CD8-positive, alpha-beta memory T cell (primary cell): ENCODE measurements at places on chromosomes 5 and 9. TPM values are rescaled to one million over a fixed set of nuclear protein-coding genes. Genes with fewer than 3 reads are reported as not detected.
A peak's percentile ranks its signal among the peaks of the same experiment; 100 is the strongest.

GRCh38 chr5:67299231-67299735, 102.7 kb upstream of the CD180 start:
- no peak for DNase-seq

- DNase-seq, result no peak
Measured at GRCh38 chr5:115456056-115456455, 88.5 kb downstream of the FEM1C start.

- no peak for DNase-seq
Measured at GRCh38 chr5:21121213-21121612, 1133.2 kb upstream of the CDH18 start.

- no peak for DNase-seq
Measured at GRCh38 chr9:127493592-127494303, 42.4 kb downstream of the LRSAM1 start.

DNA sequence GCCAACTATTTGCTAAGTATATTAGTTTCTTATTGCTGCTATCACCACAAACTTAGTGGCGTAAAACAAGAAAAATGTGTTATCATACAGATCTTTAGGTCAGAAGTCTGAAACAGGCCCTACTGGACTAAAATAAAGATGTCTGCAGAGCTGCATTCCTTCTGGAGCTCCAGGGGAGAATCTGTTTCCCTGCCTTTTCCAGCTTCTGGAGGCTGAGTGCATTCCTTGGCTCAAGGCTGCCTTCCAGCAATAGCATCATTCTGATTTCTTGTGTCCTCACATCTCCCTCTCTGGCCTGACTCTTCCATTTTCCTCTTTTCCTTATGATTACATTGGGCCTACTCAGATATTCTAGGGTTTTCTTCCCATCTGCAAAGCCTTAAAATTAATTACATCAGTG, 15.9 kb downstream of the MAN2A1 start:
- no peak for DNase-seq

- no peak for DNase-seq
Measured at GRCh38 chr9:20496328-20496727, 126.0 kb downstream of the MLLT3 start.

DNA sequence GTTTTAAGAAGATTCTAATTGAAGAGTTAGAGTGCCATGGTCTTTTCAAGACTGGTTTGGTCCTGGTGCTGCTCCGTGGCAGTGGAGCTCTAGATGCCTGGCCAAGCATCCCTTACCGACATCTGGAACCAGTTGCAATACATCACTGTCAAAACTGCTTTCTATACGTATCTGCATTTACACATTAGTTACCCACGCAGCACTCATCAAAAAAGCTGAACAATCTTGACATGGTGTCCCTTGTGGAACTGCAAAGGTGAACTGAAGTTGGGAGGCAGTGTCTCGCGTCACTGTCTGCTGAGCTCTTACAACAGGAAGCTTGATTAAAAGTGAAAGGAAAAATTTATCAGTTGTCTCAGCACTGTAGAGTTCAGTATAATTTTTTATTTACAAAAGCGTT, 82.6 kb downstream of the PBX3 start:
- DNase-seq, result peak; percentile 76

DNA sequence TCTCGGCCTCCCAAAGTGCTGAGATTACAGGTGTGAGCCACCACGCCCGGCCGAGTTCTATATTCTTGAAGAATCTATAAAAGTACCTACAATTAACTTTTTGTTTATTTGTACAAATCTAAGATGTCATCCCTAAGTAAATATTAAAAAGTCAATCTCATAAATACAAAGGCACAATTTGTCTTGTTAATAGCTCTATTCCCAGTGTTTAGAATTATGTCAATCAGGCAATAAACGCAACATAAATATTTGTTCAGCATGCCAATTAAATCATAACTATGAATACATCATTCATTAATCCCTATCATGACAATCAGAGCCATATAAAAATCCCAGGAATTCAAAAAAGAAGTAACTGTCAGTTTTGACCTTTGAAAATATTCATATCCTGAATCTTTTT, 68.9 kb upstream of the CDH18 start:
- DNase-seq, result no peak

GRCh38 chr5:171157276-171157675, 151.8 kb upstream of the TLX3 start:
- no peak for DNase-seq

DNA sequence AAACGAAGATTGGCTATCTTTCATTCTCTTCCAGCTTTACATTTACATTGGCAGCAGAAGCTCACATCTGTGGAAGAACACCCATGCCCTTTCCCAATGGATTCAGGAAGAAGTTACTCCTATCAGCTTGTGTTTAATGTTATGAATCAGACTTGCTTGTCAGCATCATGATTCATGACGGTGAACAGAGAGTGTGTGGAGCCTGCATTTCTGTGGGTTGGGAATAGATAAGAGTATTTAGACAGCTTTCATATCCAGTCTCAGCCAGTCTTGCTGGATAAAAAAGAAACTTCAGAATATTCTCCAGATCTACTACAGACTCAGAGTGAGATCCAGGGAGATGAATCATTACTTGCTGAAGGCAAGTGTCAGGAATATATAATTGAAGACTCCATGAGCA, 812.9 kb upstream of the ZNF608 start:
- DNase-seq, result no peak

- DNase-seq, result no peak
Measured at GRCh38 chr5:61837788-61838187, 468.2 kb upstream of the KIF2A start.

DNA sequence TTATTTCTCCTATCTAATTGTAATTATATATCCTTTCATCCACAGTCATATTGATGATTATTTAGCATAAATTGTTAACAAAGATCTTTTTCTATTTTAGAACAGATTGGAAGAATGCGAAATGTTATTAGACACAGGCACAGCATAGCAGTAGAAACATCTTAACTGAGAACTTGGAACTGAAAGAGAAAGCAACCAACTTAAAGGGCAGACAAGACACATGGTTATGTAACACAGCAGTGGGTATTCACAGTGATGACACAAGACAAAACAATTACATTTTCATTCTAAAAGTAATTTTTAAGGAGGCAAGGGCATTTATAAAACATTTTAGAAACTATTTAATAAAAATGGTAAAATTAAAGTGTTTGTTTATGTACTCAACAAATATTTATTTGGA, 57.7 kb upstream of the MEF2C start:
- no peak for DNase-seq

- DNase-seq, result no peak
Measured at GRCh38 chr9:76733096-76733495, 31.1 kb upstream of the PCA3 start.

GRCh38 chr9:34121996-34122395, 4.5 kb downstream of the DCAF12 start:
- DNase-seq, result no peak

DNA sequence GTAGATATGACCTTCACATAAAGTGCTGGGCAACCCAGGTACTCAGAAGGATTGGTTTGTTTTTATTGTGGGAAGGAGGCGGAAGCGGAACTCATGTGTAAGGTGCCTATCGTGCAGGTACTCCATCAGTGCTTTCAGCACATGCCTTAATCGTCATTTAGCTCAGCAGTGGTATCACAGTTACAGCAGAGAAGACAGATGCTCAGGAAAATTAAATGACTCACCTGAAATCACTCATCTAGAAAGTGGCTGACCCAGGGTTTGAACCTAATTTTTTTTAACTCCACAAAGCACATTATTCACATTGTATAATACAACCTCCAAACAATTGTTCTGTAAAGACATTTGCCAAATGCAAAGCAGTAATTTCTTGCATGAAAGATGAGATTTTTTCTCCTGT, 2.2 kb downstream of the C5orf46 start:
- no peak for DNase-seq

DNA sequence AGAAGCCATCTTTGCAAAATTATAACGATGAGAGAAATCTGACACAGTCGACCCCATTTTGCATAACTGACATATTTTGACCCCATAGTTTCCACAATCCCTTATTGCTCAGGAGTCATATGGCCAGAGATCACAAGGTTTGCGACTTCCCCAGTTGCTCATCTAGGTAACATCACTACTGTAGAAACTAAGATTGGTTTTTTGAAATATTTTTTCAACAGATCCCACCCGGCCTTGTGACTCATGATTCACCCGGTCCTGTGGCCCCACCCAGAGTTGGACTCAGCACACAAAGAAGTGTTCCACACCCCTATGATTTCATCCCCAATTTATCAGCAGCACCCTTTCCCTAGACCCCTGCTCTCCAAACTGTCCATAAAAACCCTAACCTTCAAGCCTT, 50.2 kb downstream of the TIMD4 start:
- no peak for DNase-seq

GRCh38 chr9:136324501-136325300, 2.6 kb upstream of the GPSM1 start:
- DNase-seq, result no peak

DNA sequence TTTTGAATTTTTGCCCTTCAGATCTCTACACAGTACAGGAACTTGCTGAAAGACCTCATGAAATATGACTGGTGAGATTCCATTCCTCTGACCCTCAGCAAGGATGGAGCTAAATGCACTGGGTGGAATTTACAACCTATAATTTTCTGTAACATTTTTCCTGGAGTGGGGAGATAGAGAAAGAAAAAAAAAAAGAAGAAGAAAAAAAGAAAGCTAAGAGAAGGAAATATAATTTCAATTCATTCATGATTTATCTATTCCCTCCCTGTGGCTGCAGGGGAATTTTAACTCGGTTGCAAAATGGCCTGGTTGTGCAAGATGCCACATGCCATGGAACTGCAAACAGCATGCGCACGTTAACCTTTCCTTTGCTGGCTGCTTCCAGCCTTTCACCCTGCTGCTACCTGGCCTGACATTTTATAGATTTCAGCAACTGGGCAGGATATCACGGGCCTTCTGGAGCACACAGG, 155.4 kb downstream of the FSTL4 start:
- no peak for DNase-seq

- no peak for DNase-seq
Measured at GRCh38 chr5:155953335-155953734, 373.6 kb upstream of the SGCD start.

GRCh38 chr9:137136881-137137607, 1.9 kb upstream of the GRIN1 start:
- no peak for DNase-seq

DNA sequence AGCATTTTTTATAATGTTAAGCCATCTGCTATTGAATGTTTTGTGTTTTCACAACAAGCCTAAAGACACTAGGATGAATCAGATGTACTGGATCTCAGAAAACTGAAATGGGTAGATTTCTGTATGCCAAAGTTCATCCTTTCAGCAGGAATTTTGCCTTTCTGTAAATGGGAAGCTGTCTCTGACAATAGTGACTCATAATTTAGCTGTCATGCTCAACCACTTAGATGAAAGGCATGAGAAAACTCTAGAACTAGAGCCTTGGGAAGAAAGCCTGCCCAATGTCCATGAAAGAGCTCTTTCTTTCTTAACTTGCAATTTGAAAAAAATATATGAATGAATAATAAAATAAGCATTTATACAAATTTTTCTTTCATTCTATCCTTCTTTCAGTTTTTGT, 616.0 kb upstream of the EDIL3 start:
- no peak for DNase-seq

DNA sequence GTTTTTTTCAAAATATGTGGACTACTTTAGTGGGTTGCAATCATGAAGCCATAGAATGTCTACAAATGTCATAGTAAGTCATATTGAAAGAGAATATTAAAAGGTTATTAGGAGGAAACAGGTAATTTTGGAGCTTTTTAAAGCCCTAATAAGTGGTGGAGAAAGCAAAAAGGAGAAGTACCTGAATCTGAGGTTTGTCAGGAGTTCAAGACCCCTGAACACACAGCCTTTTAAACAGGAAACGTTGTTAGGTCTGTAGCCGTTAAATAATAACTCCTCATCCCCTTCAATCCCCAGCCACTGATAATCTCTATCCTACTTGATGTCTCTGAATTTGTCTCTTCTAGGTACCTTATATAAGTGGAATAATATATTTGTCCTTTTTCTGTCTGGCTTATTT, 51.1 kb downstream of the SPEF2 start:
- DNase-seq, result no peak

GRCh38 chr9:121331992-121332685, 37.9 kb downstream of the STOM start:
- no peak for DNase-seq

DNA sequence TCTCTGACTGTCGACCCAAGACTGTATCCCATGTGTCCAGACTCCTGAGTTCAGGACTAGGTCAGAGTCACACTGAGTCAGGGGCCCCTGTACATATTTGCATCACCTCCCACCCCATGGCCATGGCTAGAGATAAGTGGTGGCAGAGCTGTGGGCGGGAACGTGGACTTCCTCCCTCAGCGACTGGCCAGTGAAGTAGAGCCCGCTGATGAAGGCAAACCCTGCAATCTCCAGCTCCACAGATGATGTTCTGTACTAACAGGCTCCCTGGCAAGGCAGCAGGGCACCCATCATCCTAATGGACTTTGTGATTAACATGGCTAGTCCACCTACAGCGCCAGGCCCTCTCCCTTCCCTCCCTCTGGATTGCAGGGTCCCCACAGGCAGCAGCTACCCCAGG, 110.5 kb upstream of the LRRTM2 start:
- no peak for DNase-seq

GRCh38 chr9:123945532-123945931, 15.6 kb upstream of the DENND1A start:
- no peak for DNase-seq

Gene PMPCA
- total RNA-seq, result 101 TPM

Gene IFNA13
- total RNA-seq, result not detected

Gene FOXD4L3
- not detected for total RNA-seq

Gene SLC25A2
- 0.35 TPM for total RNA-seq

Gene UTP15
- total RNA-seq, result 53.4 TPM

Gene PCDHGB6
- total RNA-seq, result 0.13 TPM

Gene SPATA9
- total RNA-seq, result not detected

Gene FIBCD1
- not detected for total RNA-seq

Gene ITGA1
- 21.9 TPM for total RNA-seq

Gene BHMT
- not detected for total RNA-seq

Gene CYSRT1
- 0.66 TPM for total RNA-seq

Gene SGTB
- 14.9 TPM for total RNA-seq
